ENCODE measurements at places on chromosomes 16 and 17.

- no peak for DNase-seq
Measured at GRCh38 chr17:1366234-1366633, 33.8 kb downstream of the YWHAE start.

- DNase-seq = no peak
Measured at GRCh38 chr17:62807812-62808575, at the start of gene MARCHF10. TSS of gene MARCHF10 (minus strand) at chr17:62808314. CDS start at chr17:62801735, 6,579 bp downstream.

DNA sequence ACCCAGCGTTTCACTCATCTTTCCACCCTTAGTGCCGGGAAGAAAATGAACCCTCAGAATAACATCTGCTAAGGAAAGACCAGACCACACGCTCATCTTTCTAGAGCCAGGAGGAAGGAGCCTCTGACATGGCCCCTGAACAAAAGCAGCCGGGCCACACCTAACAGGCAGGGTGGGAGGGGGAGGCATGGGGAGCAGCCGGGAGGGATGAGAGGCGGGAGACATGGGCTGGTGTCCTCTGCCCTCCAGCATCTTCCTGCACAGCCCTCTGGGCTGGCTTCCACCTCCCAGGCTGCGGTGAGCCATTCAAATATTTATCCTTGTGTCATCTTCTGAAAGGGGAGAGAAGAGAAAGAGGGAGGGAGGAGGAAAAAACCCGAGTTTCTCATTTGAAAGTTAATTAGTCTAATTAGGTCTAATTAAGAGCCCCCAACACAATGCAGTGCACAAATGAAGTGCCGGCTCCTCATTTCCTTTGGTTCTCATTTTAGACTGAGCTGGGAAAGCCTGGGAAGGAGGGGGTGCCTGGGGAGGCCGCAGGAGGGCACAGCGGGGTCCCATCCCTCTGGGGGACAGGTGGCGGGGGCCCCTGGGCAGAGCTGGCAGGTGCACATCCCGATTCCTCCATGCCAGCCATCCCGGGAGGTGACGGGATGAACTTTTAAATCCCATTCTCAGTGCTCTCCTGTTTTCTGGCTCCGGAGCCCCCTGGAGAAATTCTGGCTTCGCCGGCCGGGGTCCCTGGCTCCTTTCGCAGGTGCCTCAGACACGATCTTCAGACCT lies 90.5 kb downstream of the ENGASE start:
- no peak for DNase-seq

GRCh38 chr17:40350689-40351358 lies 13.7 kb downstream of the GJD3 start:
- DNase-seq = no peak

DNA sequence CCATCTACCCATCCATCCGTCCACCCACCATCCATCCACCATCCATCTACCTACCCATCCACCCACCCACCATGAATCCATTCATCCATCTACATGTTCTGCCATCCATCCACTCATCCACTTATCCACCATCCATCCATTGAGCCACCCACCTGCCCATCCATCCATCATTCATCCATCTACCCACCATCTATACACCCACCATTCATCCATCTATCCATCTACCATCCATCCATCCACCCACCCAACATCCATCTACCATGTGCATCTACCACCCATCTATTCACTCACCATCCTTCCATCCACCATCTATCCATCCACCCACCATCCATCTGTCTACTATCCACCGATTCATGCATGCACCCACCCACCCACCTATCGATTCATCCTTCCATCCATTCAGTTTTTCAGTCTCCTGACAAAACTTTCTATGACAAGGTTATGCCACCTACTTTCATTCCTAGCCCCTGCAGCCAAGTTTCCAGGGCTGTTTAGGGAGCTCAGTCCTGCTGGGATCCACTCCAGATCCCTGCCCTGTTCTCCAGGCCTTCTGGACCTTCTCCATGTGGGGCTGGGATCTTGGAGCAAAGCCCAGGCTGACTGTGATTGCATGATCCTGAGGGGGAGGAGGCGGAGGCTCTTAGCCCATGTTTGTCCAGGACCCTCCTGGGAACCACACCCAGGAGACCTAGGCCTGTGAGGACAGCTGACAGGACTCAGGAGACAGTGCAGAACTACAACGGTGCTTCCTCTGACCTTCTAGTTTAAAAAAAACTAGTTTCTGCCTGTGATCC lies 27.4 kb downstream of the BCO1 start:
- no peak for DNase-seq

GRCh38 chr16:78768718-78769117 lies 669.3 kb downstream of the WWOX start:
- DNase-seq = no peak

- DNase-seq = no peak
Measured at GRCh38 chr17:2241823-2242222, 61.8 kb downstream of the SMG6 start.

All from SIG-M5 (cell line).